CD4-positive, alpha-beta T cell treated with Interleukin-4 for 1 hour (primary cell): ENCODE measurements at places on chromosomes 16 and 17.

DNA sequence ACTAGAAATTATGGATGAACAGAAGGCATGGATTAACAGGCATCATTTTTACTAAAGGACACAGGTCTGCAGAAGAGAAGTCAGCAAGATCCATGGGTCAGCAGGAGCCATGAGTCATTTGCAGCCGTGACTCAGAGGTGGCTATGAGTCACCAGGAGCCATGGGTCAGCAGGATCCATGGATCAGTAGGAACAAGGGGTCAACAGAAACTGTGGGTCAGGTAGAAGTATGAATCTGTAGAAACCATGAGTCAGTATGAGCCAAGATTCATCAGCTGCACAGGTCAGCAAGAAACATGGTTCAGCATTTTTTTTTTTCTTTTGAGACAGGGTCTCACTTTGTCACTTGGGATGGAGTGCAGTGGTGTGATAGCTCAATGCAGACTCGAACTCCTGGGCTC lies 58.2 kb upstream of the HS3ST4 start:
- no peak for DNase-seq

DNA sequence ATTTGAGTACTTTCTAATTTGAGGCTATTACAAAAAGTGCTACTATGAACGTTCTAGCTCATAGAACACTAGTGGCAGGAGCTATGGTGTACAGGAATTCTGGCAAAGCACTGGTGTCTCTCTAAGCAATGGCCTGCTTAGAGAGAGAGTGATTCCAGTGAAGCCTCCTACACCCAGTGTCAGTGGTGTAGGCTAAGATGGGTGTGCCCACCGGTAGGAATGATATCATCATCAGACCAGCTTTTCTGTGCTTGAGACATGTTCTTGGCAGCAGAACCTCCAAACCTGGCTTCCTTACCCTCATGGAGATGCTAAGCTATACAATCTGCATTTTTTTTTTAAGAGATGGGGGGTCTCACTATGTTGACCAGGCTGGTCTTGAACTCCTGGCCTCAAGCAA lies 370.3 kb downstream of the SOX9 start:
- DNase-seq = no peak

DNA sequence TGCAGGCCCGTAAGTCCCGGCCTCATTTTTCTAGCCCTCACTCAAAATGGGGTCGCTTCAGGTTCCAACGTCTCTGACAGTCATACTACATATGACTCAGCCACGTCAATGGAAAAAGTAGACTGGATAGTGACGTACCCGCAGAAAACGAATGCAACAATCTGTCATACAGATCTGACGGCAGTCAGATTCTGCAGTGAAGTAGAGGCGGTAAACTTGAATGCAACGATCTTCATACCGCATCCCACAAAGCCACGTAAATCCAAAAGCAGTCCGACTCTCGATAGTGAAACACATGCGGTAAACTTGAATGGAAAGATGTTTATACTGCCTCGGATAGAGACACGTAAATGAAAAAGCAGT lies 38.4 kb upstream of the ARL4D start:
- DNase-seq = peak; percentile 90

DNA sequence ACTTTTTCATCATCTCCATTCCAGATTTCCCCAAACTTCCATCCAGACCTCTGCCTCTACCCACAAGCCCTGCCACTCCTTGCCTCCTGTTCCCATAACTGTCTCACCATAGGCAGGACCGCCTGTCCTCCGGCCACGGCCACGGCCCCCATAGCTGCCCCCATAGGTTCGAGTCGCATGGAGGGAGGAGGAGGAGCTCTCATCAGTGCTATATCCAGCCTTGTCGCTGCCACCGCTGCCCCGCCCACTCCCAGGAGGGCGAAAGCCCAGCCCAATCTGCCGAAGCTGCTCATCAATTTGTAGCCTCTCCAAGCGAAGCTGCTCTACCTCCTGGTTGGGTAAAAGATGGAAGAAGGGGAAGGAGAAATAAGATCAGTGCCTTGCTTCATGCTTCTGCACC lies 3.4 kb upstream of the SOX15 start:
- DNase-seq = no peak

DNA sequence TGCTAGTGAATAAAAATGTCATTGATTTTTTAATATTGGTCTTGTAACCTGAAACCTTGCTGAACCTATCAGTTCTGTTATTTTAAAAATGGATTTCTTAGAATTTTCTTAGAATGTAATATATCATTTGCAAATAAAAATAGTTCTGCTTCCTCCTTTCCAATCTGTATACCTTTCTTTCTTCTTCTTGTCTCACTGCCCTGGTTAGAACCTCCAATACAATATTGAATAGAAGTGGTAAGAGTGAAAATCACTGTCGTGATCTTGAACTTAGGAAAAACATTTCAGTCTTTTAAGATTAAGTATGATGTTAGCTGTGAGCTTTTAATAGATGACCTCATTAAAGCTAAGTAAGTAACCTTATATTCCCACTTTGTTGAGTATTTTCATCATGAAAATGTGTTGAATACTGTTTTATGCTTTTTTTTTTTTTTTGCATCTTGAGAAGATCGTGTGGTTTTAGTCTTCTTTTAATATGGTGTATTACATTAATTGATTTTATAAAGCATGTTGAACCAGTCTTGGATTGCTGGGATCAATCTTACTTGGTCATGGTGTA lies 104.8 kb upstream of the NACA2 start:
- DNase-seq = no peak

DNA sequence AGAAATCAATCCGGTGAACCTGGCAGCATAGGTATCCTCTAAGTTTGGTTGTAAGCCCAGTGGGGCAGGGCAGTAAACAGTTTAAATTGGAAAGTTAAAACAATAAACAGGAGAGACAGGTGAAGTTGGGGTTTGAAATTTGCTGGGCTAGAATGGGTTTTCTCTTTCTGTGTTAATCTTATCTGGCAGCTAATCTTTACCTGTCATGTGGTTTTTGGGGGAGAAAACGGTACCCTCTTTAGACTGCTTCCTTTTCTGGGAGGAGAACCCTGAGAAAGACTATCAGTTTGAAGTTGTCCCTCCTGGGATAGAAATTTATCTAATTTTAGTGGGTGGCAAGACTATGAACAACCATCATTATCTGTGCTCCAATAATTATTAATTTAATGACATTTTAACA lies 24.0 kb downstream of the CDH13 start:
- no peak for DNase-seq

GRCh38 chr16:61324044-61324443 lies 712.2 kb downstream of the CDH8 start:
- no peak for DNase-seq

DNA sequence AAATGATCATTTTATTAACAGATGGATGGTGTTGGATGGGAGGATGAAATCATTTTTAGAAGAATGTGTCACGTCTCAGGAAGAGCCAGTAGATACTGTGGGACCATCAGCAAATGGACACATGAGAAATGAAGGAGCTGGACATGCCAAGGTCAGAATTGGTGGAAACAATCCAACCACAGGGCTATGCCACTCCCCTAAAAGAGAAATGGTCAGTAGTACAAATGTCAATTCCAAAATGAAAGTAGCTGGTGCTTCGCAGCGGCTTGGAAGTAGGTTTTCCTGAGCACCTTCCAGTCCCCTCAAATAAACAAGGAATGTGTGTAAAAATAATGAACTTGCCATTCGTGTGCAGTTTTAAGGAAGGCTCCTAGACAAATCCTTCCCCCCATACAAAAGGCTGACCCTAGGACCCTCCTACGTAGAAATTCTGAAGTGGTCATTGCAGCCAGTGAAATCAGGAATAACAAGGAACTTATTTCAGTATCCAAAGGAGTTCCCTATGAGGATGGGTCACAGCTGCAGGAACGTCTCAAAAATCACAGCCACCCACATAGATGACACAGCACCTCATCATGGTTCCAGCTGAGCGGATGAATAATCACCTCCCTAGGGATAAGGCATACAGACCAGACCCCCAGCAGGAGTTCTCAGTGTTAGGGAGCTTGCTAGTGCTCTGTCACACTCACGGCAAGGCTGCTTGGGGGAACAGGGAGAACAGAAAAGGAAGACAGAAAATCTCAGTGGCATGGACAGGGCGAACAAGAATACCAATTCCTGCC lies 239.2 kb downstream of the HS3ST3A1 start:
- DNase-seq = no peak

GRCh38 chr17:66432996-66433551 lies 130.7 kb downstream of the PRKCA start:
- DNase-seq = no peak

GRCh38 chr17:80358861-80359260 lies 56.1 kb upstream of the ENDOV start:
- no peak for DNase-seq

DNA sequence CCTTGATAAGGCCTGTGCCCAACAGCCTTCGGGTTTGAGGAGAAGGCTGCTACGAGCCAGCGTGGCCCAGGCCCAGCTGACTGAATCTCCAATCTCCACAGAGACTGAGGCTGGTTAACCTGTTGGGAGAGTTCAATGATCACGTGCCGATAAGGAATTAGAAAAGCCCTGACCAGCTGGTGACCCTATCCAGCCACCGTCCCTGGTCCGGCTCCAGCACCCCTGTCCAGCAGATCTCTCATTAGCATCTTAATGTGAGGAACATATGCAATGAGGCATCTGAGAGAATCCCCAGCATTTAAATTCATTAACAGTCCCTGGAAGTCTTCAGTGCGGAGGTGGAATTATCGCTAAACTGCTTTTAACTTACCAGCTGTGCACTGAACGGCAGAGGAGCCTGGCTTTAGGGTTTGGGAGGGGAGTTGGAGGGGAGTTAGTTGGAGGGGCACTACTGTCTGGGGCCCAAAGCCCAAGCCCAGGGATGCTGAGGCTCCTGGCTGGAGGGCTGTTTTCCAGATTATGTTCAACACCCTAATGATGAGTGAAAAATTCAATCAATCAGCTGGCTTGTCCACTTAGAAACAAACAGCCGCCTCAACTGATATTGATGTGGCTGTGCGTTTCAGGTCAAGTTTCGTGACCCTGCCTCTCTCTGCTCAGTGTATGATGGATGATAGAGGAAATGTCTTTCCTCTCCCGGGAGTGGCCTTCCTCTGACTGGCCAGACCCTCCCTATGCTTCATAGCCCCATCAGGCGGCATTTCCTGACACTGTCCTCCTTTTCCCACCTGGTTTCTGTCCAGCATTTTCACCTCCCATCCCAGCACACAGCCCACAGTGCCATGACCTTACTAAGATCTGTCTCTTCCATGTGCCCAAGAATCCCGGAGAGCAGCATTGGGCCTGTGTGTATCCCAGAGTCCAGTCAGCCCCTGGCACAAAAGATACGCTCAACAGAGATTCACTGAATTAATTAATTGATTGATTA lies 184.5 kb downstream of the CCT6B start:
- no peak for DNase-seq

GRCh38 chr17:43579566-43580140 lies 33.5 kb upstream of the ETV4 start:
- no peak for DNase-seq

DNA sequence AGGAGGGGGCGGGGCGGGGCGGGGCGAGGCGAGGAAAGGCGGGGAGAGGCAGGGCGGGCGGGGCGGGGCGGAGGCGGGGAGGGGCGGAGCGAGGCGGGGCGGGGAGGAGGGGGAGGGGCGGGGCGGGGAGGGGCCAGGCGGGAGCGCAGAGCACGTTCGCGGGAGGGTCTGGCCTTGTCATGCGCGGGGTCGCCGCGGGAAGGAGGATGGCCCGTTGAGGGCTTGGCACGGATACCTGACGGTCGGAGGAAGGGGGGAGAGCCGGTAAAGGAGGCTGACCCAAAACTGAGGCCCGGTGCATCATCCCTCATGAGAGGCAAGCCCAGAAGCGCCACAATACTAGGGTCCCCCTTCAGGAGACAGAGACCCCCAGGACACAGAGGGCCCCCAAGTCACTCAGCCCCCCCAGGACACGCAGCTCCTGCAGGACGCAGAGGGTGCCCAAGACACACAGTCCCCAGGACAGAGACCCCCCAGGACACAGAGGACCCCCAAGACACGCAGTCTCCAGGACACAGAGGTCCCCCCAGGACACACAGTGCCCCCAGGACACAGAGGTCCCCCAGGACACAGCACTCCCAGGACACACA lies 593 bp upstream of the WDR45B start:
- no peak for DNase-seq

DNA sequence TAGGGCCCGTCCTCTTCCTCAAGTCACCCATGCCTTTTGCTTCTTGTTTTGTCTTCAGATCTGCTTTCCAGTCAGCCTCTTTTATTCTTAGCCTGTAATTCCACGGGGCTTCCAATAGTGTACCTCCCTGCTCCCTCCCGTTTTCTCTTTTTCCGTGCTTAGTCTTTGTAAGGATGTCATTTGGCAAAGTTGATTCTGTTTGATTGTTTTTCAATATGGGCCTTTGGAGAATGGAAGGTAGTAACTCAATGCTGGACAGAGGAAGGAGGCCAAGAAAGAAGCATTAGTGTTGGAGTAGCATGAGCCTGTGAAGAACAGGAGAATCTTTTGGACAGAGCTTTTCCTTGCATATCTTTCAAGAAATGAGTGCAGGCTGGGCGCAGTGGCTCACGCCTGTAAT lies 6.5 kb downstream of the WWP2 start:
- no peak for DNase-seq
